T-helper 17 cell (primary cell): ENCODE measurements at places on chromosomes 3 and 15.

GRCh38 chr3:17505856-17506255, 236.6 kb downstream of the TBC1D5 start:
- DNase-seq, result no peak

GRCh38 chr3:29760226-29760685, 479.4 kb downstream of the RBMS3 start:
- no peak for DNase-seq

GRCh38 chr3:86985181-86985826, 5.6 kb downstream of the VGLL3 start:
- DNase-seq, result no peak

GRCh38 chr3:12073106-12073505, 68.9 kb downstream of the SYN2 start:
- DNase-seq, result no peak

DNA sequence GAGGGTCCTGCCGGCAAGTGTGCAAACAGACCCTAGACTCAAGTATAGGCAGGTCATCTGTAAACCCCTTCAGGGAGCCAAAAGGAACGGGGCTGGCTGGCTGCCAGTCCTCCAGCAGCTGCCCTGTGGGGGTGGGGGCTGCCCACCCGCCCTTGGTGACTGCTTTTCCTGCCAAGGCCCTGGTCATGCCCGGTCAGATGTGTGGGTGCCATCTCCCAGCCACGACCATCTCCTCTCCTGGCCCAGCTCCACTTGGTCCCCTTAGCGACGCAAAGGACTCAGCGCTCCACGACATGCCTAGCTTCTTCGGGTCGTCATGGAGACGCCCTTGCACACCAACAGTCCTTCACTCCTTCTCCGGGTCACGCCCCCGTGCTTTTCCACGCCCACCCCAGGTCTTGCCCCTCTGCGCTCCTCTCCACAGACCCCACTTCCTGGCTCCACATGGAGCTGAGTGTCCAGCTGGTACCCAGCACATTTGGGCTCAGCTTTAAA, 2.4 kb downstream of the MUC4 start:
- no peak for DNase-seq

GRCh38 chr3:31354373-31354772, 178.4 kb upstream of the STT3B start:
- no peak for DNase-seq
